Frontal cortex (tissue), 4 donors: ENCODE measurements at places on chromosomes 3 and 15.

- no peak for DNase-seq
Measured at GRCh38 chr3:138549179-138549977, 44.7 kb downstream of the CEP70 start.

GRCh38 chr3:48952510-48953118 is 34.0 kb downstream of the ARIH2 start:
- DNase-seq = no peak

DNA sequence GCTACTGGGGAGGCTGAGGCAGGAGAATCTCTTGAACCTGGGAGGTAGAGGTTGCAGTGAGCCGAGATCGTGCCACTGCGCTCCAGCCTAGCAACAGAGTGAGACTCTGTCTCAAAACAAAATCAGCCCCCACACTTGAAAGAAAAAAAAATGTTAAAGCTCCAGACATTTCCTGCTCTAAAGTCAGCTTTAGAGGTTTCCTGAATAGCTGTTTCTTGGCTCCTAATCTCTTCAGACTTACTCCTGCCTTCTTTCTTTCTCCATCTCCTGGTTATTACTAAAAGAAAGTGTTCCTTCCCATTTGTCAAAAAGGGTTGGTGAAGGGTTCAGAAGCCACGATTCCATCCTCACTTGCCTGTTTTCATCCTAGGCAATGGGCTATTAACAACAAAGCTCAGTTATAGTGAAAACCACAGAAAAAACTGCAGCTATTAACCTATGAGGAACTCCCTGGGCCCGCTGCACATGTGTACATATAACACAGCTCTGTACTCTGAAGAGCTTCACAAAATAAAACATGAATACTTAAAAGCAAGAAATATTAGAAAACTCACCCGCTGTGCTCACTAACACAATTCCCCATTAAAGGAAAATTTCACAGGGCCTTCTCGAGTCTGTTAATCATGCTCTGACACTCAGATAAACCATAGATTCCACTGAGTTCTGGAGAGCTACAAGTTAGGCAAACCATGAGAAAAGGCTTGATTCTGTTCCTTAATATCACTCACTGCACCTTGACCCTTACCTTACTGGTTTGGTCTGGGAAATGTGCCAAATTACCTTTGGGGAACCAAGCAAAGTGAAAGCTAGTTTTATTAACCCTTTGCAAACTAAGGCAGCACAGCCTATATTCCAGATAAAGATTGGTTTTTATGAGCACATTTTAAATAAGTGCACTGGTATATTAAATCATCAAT is 89.9 kb upstream of the TSPAN3 start:
- no peak for DNase-seq

GRCh38 chr3:51716805-51717204 is 9.9 kb downstream of the GRM2 start:
- peak; percentile 28 for DNase-seq

- DNase-seq = no peak
Measured at GRCh38 chr3:115659253-115660220, 36.2 kb downstream of the GAP43 start.

GRCh38 chr3:71089271-71089847 is 494.2 kb downstream of the FOXP1 start:
- DNase-seq = no peak

GRCh38 chr15:89319678-89320077 is 14.9 kb downstream of the POLG start:
- DNase-seq = no peak

- DNase-seq = no peak
Measured at GRCh38 chr3:135627057-135627456, 338.5 kb upstream of the PPP2R3A start.

DNA sequence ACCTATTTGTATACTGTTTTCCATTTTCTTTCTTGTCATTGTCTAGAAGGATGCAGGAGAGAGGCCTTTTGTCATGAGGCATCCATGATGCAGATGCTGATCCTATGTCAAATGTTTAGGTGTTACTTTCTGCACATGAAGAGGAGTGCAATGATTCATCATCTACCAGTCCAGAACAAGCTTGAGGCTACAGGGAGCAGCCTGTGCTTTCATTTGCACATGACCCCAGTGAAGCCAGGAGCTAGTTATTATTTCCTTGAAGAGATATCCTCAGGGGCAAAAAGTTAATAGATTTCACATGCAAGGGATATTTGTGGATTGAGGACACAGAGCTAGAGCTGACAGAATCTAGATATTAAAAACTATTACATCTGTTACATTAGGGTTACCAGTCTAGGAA is 204.4 kb upstream of the TGFBR2 start:
- no peak for DNase-seq

DNA sequence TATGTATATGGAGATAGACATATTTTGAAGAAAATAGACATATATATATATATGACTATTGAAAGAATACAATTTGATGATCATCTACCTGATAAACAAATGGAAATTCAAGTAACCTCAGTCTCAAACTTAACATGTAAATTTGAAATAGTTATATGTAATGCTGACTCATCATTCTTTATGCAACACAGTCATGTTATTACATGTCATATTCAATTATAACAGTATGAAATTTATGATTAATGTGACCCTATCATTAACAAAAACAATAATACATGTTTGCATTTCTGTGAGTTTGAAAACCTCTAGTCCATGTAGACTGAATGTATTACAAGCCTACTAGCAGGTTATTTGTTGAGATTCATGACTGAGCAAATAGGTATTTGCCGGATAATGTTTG is 204.1 kb downstream of the CADM2 start:
- no peak for DNase-seq

DNA sequence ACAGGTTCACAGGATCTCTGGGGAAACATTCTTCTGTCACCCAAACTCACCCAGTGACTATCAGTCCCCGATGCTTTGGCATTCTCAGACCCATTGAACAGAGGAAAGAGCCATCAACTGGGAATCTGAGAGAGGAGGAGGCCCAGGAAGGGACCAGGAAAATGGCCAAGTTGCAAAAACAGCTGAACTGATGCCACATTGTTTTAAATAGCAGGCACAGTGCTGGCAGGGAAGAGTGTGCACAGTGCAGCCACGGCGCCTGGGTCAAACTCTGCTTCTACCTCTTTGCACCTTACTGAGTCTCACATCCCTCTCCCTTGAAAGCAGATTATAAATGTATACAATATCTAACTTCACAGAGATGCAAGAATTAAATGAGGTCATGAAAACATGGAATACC is 66.4 kb downstream of the SRGAP3 start:
- no peak for DNase-seq

DNA sequence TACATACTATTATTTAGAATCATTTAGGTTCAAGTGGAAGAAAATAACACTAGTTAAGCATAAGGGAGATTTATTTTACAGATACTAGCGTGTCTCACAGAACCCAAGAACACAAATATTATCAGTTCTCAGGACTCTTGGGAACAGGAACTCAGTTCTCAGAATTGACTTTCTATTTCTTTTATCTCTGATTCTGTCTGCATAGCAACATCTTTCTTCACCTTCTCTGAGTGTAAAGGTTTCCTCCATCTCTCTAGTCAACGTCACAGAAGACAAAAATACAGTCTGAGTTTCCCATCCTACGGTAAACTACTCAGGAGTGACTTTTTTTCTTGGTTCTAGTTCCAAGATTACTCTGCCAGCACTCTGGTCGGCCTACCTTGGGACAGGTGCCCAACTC is 220.0 kb downstream of the SV2B start:
- no peak for DNase-seq

GRCh38 chr15:83612226-83612625 is 41.7 kb upstream of the ADAMTSL3 start:
- DNase-seq = no peak

DNA sequence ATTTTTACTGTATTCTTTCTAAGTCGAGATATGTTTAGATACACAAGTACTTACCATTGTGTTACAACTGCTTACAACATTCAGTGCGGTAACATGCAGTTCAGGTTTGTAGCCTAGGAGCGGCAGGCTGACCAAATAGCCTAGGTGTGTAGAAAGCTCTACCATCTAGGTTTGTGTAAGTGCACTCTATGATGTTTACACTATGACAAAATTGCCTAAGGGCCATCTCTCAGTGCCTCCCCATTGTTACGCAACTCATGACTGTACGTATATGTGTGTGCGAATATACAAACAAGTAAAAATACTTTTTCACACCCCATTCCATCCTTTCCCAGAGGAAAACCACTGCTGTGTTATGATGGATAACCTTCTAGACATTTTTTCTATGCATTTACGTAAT is 44.3 kb downstream of the PXYLP1 start:
- DNase-seq = no peak

GRCh38 chr3:10119376-10119775 is 3.9 kb downstream of the BRK1 start:
- DNase-seq = no peak

- no peak for DNase-seq
Measured at GRCh38 chr3:108528459-108529252, 18.3 kb upstream of the MYH15 start.

GRCh38 chr15:98914626-98915025 is 93.0 kb downstream of the PGPEP1L start:
- no peak for DNase-seq

- DNase-seq = no peak
Measured at GRCh38 chr3:55454611-55455010, 32.5 kb downstream of the WNT5A start.

GRCh38 chr3:193452338-193452737 is 73.8 kb upstream of the ATP13A5 start:
- no peak for DNase-seq

- DNase-seq = no peak
Measured at GRCh38 chr3:48128774-48129173, 59.4 kb downstream of the CDC25A start.

GRCh38 chr3:36193448-36193847 is 186.9 kb upstream of the STAC start:
- DNase-seq = no peak

GRCh38 chr15:75452364-75452864 is 924 bp upstream of the SIN3A start:
- DNase-seq = no peak

GRCh38 chr15:22827125-22827524 is 11.3 kb upstream of the NIPA2 start:
- DNase-seq = no peak

DNA sequence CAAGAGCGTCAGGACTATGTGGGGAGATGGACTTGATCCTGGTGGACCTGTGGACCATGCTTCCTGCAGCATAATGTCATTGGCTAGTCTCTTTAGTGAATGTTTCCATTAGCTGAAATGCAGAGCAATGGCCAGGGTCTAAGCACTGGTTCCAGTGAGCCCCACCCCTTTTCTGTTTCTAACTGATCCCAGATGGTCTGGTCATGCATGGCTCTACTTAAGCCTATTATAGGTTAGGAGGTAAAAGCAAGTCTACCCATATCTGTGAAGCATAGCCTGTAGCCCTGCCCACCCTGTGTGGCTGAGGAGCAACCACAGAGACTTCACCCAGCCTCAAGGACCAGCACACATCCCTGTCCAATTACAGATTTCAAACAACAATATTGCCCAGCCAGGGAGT is 419.2 kb downstream of the ZNF385D start:
- DNase-seq = no peak

GRCh38 chr15:43483297-43484128 is 9.4 kb downstream of the TP53BP1 start:
- DNase-seq = no peak

- DNase-seq = no peak
Measured at GRCh38 chr3:113374078-113374477, 67.2 kb downstream of the CFAP44 start.

DNA sequence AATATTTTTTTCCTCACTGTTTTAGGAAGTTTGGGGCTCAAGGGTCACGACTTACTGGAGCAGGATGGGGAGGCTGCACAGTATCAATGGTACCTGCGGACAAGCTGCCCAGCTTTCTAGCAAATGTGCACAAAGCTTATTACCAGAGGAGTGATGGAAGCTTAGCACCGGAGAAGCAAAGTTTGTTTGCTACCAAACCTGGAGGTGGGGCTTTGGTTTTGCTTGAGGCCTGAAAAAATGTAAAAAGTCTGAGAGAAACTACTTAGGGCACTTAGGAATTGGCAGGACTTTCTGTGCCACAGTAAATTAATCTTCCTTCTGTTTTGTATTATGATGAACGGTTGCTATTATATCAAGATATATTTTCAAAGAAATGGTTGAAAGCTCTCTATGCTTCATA is 95.1 kb upstream of the FGF7 start:
- DNase-seq = no peak

DNA sequence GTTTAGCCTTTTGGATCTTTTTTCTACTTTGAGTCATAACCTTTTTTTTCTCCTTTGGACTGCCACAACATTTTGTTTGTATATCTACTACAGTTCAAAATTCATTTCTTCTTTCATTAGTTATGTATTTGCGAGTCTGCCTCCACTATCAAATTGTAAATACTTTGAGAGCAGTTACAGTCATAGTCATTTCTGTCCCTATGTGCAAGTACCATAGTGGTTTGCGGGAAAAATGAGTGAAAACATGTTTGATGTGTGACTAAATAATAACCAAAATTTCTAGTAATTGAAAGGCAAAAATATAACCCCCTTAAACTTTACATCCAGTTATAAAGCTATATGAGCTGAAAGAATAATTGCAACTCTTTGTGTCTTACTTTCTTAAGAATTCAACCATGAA is 45.8 kb upstream of the CCDC50 start:
- no peak for DNase-seq

GRCh38 chr15:25764980-25765735 is 98.0 kb downstream of the ATP10A start:
- DNase-seq = no peak

- DNase-seq = no peak
Measured at GRCh38 chr3:153785901-153786300, 335.3 kb upstream of the ARHGEF26 start.

- DNase-seq = no peak
Measured at GRCh38 chr3:108823227-108823626, 641 bp downstream of the TRAT1 start.

DNA sequence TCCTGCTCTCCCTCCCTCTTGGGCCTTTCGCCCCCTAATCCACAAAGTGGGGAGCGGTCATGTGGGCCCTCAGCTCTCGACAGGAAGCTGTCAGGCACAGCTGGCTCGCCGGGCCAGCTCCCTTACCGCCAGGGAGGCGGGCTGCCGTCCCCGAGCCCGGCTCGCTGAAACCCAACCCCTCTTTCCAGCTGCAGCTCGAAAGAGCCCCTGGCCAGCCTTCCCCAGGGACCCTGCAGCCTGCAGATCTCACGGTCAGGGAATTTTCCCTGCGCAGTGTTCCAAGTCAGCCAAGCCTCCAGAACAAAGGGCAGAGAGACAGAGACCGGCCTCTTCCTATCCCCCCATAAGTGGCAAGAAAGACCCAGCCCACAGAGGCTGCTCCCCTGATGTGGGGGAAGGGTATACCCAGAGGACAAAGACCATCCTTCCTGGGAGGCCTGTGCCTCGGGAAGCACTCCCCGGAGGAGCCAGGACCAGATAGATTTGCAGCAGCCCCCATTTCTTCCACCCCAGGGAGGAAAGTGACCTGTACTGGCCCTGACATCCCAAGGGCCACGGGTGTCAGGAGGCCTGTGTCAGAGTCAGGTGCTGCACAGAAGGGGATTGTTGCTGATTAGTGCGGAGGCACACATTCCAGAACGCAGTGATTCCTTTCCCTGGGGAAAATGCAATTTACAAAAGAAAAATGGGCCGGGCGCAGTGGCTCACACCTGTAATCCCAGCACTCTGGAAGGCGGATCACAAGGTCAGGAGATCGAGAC is 32.6 kb downstream of the MAGEF1 start:
- no peak for DNase-seq

GRCh38 chr15:75095594-75095993 is 72.2 kb downstream of the PPCDC start:
- no peak for DNase-seq
